ENCODE measurements at places on chromosomes 1 and 21.

DNA sequence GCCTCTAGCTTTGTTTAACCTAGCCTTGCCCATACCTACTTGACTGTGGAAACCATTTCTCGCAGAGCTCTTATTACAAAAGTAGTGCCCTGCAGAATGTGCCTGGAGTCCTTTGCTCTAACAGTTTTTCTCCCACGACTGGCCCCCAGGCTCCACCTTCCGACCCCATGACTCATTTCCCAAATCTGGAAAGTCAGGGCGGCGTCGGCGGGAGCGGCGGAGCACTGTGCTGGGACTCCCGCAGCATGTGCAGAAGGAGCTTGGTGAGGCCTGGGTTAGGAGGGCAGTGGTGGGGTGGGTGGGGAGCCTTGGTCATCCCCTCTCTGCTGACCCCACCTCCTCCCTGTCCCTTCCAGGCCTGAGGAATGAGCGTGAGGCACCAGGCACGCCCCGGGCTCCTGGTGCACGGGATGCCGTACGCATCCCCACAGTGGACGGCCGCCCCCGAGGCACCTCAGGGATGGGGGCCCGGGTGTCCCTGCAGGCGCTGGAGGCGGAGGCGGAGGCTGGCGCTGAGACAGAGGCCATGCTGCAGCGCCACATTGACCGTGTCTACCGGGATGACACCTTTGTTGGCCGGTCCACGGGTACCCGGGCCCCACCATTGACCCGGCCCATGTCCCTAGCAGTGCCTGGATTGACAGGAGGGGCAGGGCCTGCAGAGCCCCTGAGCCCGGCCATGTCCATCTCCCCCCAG is 47.5 kb downstream of the YARS1 start:
- no peak for DNase-seq

DNA sequence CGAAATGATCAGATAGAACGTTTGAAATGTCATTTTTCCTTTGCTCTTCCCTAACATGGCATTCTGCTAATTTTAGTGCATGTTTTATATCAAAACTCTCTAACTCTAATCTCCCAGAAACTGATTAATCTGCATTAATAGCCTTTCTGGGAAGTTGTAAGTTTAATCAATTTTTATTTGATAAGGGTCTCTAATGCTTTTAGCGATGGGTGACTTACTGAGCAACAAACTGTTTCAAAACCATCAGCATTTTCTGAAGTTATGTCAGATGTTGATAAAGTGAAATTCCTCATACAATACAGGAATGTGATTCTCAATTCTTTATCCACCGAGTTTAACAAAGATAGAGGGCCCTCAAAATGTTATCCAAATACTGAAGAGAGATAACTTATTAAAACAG is 431.6 kb upstream of the CXADR start:
- DNase-seq: no peak

DNA sequence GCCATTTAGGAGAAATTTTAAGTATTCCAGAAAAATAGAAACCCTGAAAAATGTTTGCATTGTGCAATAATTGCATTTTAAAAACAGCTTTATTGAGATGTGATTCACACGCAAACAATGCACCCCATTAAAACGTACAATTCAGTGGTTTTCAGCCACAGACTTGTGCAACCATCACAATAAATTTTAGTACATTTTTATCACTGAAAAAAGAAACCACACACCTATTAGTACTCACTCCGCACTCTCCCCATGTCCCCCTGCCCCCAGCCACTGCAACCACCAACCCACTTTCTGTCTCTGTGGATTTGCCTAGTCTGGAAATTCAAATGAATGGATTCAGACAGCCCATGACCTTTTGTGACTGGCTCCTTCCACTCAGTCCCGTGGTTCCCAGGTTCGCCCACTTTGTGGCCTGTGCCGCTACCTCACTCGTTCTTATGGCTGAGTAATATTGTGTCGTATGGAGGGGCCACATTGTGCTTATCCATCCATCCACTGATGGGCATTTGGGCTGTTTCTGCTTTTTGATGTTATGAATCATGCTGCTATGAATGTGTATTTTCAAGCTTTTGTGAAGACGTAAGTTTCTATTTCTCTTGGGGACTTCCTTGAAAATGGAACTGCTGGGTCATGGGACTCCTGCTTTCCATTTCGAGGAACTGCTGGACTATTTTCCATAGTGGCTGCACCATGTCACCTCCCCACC is 147.7 kb upstream of the ARHGEF16 start:
- DNase-seq: no peak

- no peak for DNase-seq
Observed at GRCh38 chr1:150008699-150009098, 1.8 kb downstream of the OTUD7B start.

GRCh38 chr1:24043345-24044032 is 63.4 kb upstream of the SRSF10 start:
- no peak for DNase-seq

GRCh38 chr1:243287123-243287460 is 31.3 kb downstream of the SDCCAG8 start:
- DNase-seq: no peak

DNA sequence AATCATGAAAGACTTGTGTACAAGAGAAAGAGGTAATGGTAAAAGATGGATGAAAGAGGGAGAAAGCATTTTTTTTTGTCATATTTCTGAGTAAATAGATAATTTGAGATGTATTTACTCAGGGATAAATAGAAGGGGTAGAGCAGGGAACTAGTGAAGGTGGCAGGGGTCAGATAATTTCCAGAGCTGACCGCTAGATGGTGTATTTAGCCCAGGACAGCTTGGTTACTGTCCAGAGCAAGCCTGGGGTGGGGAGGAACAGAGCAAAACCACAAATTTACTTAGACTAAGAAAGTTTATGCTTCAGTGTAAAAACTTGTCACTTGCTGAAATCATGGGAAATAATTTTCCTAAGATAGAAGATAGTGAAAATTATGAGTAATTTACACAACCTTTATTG is 91.5 kb downstream of the XCL2 start:
- DNase-seq: no peak

DNA sequence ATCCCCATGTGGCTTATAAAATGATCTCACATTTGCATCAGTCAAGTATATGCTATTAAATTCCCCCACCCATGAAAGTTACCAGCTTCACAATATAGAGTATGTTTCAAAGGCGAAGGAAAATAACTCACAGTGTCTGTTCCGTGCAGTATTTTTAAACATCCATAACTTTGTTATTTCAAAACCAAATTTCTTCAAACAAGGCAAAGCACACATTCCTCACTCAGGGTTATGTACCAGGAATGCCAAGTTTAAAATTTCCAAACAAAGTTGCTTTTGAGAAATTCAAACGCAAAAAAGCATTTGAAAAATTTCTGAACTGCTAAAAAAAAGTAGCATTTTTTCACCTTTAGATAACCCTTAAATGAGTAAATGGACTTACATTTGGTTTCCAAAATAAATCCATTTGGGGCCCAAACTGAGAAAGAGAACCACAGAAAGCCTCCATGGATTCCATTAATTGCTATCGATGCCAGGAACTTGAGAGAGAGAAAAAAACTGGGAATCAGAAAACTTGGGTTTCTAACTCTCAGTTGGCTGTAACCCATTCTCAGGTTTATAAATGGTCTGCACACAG is 149.5 kb downstream of the SLC30A10 start:
- no peak for DNase-seq
